ENCODE measurements at places on chromosomes 7 and 10.

DNA sequence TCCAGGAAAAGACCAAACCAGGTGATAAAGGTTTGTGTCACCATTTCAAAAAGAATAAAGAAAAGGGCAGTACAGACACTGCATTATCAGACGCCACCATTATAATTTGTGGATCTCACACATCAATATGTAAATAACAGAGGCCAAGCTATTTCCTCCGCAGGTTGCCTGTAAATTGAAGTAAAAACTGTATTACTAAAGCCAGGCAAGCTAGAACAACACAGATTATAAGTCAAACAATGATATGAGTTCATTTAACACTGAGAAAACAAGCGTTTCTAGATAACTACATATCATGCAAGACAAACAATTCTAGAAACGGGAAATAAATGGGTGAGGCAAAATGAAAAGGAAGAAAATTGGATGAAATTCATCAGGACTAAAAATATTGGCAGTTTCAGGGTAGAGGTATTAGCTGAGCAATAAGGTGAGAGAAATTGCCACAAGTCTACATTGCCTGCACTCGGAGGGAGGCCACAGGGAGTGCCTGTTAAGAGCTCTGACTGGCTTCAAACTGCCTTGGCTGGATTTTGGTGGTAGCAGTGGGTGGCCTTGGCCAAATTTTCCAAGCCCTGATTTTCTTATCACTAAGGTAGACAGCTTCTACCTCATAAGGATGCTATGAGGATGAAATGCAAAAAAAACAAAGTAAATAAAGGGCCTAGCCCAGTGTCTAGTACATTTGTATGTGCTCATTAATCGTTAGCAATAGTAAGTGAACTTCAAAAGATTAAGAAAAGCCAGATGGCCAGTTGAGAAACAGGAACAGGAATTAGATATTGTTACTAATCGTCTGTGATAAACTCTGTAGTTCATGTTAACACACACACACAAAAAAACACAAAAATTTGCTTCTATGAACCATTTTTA, 240.0 kb upstream of the NFE2L3 start:
- no peak for DNase-seq

GRCh38 chr10:4656576-4657194, 169.3 kb upstream of the AKR1E2 start:
- no peak for DNase-seq

GRCh38 chr7:94391726-94392392, 2.8 kb upstream of the COL1A2 start:
- DNase-seq = no peak

DNA sequence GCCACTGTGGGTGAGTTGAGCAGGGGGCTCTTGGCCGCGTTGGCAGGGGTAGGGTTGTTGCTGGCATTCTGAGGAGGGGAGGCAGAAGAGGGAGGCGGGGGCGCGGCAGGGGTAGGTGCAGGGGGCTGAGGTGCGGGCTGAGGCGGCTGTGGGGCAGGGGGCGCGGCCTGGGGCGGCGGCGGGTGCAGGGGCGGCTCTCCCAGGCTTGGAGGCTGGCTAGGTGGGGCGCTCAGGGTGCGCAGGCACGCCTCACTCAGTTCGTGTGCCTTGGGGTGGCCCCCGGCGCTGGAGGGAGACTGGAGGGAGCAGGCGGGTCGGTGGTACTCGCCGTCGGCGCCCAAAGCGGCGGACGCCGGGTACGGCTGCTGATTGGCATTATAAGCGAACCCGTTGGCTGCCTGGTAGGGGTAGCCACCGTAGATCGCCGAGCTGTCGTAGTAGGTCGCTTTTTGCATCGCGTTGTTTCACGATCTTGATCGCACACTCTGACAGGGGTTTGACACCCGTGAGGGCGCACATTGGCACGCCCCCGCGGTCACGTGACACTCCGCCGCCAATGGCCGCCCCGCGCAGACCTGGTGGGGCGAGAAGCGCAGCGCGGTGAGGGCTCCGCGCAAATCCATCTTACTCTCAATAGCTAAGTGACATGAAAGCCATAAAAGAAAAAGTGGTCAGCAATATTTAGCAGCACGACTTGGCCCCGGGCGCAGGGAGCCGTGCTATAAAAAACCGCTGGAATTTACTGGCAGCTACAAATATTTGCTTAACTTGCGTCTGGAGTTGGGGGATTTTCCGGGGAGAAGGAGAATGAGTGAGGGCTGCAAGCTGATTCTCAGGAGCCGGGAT, 7.9 kb upstream of the HOXA2 start:
- no peak for DNase-seq

GRCh38 chr10:64518456-64518855, 997.3 kb downstream of the REEP3 start:
- no peak for DNase-seq

GRCh38 chr7:6435486-6436384, 12.0 kb downstream of the DAGLB start:
- peak; percentile 96 for DNase-seq

DNA sequence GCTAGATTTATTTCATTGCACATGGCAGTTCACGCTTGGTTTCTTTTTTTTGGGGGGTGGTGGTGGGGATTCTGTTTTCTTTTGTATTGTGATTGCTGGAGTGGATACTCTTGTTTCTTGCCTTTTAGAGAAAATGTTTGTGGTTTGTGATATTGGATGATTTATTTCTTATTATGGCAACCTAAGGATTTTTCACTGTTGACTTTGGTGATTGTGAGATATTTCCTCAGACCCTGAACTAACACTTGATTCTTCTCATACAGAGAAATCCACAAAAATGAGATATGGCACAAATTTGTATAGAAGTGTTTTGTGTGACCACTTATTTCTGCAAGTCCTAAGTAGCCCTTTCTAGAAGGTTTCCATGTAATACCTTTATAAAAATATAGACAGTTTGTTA, 871.1 kb downstream of the LRMDA start:
- no peak for DNase-seq
